ENCODE measurements at places on chromosomes 4 and X.
A peak's percentile ranks its signal among the peaks of the same experiment; 100 is the strongest.

- DNase-seq, result no peak
Observed at GRCh38 chr4:78581618-78582017, 30.0 kb downstream of the ANXA3 start.

GRCh38 chr4:41189666-41190065 lies 24.7 kb downstream of the APBB2 start:
- no peak for DNase-seq

GRCh38 chr4:7801001-7801400 lies 138.7 kb downstream of the AFAP1 start:
- DNase-seq, result no peak

GRCh38 chr4:82739287-82740190 lies 59.1 kb downstream of the SCD5 start:
- DNase-seq, result peak; percentile 63

DNA sequence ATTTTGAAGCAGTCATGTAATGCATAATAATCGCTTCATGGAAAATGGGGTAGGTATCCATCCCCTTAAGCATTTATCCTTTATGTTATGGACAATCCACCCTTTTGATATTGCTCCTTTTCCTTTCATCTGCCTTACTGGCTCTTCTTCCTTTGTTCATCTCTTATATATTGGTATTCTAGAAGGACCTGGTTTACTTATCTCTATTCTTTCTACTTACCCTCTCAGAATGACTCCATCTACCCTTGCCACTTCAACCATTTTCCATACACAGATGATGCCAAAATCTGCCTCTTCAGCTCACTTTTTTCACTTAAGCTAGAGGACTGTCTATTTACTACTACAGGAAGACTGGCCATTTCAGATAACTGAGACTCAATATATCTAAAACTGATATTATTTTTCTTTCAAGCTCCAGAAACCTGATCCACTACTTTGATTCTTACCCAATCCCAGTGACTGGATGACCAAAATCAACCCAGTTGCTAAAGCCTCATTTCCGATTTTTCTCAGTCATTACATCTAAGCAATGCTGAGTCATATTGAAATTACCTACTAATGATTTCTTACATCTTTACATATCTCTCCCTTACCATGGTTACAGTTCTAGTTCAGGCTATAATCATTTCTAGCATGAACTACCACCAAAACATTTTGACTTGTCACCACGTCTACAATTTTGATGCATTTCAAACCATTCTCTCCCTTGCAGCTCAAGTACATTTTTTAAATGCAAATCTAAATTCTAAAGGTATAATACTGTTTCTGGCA lies 93.7 kb downstream of the FAAH2 start:
- no peak for DNase-seq

DNA sequence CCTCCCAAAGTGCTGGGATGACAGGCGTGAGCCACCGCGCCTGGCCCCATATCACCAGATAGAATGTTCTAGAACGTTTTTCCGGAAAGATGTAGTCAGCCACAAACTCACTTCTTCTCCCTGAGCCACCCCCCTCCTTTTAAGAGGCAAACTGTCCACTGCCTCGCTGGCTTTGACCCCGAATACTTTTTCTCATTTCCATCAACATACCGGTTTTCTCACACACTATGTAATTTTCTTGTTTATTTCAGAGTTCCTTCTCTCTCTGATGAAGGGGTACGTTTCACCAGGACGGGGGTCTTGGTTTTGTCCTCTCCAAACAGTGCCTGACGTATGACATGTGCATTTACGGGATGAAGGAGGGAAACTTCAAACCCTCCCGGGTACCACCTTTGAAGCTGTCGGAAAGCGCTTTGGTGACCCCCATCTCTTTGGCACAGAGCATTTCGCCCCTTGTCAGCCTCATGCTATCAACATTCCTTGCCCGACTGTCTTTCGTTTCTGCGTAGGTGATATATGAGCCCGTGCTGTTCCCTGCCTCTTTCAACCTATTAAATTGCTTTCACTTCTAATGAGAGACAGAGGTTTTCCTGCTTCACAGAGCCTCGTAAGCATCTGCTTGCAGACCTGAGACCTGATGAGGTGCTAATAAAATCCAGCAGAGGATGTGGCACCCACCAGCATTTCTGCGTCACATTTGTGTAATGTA lies 73.8 kb downstream of the CRLF2 start:
- DNase-seq, result no peak

GRCh38 chrX:31355206-31355955 lies 283.5 kb upstream of the FTHL17 start:
- no peak for DNase-seq

- DNase-seq, result no peak
Observed at GRCh38 chr4:141570290-141570689, 66.1 kb upstream of the IL15 start.

GRCh38 chrX:45743081-45743533 lies 542.4 kb upstream of the DIPK2B start:
- no peak for DNase-seq

DNA sequence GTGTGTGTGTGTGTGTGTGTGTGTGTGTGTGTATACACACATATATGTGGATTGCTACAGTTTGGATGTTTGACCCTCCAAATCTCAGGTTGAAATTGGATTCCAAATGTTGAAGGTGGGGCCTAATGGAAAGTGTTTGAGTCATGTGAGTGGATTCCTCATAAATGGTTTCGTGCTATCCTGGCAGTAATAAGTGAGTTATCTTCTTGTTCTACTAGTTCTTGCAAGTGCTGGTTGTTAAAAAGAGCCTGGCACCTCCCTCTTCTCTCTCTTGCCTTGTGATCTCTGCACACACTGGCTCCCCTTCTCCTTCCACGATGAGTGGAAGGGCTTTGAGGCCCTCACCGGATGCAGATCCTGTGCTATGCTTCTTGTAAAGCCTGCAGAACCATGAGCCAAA lies 344.1 kb downstream of the SH2D1A start:
- DNase-seq, result no peak

GRCh38 chrX:111831343-111831742 lies 44.6 kb upstream of the TRPC5OS start:
- DNase-seq, result no peak

Measured in left ventricle myocardium inferior (tissue), 1 donor.